ENCODE measurements at places on chromosomes 11 and 22.

DNA sequence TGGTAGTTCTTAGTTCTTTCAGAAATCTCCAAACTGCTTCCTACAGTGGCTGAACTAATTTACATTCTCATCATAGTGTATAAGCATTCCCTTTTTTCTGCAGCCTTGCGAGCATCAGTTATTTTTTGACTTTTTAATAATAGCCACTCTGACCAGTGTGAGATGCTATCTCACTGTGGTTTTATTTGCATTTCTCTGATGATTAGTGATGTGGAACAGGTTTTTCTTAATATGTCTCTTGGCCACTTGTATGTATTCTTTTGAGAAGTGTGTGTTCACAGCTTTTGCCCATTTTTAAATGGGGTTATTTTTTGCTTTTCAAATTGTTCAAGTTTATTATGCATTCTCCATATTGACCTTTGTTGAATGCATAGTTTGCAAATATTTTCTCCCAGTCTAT, 459.3 kb downstream of the NTM start:
- no peaks in the 10 kb centered on the region for H3K36me3 ChIP-seq
- no peaks in the 10 kb centered on the region for H3K4me1 ChIP-seq
- H3K4me3 ChIP-seq = no peak overlapping the region
- H3K27me3 ChIP-seq = no peaks in the 10 kb centered on the region

- no peaks in the 10 kb centered on the region for H3K4me1 ChIP-seq
- H3K4me3 ChIP-seq = no peak overlapping the region
- no peak overlapping the region for H3K27ac ChIP-seq
Measured at GRCh38 chr11:92149996-92150395, 74.6 kb upstream of the FAT3 start.

DNA sequence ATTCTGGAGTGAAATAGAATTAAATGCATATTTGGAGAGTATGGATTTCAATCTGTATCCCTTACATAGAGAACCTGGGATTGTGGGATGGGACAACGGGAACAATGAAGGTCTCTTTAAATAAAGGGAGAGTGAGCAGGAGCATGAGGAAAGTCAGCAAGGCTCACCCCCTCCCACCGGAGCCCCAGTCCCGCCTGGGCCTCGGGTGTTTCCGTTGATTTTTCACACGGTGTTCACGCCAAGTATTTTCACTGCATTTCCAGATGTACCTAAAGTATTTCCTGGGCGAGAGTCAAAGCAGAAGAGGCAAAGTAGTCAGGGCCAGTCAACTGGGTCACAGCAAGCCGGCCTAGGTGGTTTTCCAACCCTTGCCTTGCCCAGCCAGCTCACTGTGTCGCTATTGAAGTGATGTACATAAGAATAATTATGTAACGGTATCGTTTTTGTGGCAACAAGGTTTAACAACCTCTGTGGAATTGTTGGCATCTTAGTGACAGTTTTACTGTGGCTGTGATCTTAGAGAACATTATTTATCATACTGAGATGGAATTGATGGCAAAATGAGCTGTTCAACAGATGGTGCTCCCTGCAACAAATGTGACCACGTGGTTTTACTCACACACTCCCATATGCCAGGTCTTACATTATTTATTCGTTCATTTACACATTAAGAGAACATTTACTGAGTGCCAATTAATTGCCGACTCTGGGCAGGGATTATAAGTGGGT, 177.3 kb downstream of the ADAMTS15 start:
- DNase-seq = no peak
- H3K36me3 ChIP-seq = no peaks in the 10 kb centered on the region
- no peak overlapping the region for H3K4me3 ChIP-seq
- H3K27ac ChIP-seq = no peak overlapping the region
- H3K27me3 ChIP-seq = peaks cover 10% of the 10 kb centered on the region
- H3K4me1 ChIP-seq = no peaks in the 10 kb centered on the region

- peaks cover 35% of the 10 kb centered on the region for H3K4me1 ChIP-seq
- peaks cover 3% of the 10 kb centered on the region for H3K27me3 ChIP-seq
- H3K36me3 ChIP-seq = no peaks in the 10 kb centered on the region
- DNase-seq = no peak
- H3K4me3 ChIP-seq = no peak overlapping the region
- no peak overlapping the region for H3K27ac ChIP-seq
Measured at GRCh38 chr11:9605742-9606141, 32.3 kb downstream of the WEE1 start.

DNA sequence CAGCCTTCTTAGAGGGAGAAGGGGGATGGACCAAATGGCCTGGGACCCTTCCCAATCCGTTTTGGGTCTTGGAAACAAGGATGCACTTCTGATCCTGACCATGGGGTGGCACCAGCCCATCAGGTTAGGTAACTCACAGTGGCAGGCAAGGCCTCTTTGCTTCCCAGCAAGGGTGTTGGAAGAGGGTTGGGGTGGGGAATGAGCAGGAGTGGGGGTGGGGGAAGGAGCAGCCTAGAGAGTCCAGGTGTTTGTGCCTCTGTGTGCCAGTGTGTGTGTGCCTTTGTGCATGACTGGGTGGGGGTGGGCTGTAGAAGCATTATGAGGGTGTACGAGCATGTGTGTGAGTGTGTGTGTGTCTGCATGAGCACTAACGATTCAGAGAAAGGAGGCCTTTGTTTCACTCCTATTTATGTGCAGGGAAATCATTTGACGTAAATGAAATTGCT, 213.1 kb downstream of the INSC start:
- no peak overlapping the region for H3K27ac ChIP-seq
- H3K36me3 ChIP-seq = no peaks in the 10 kb centered on the region
- DNase-seq = peak; percentile 4
- no peak overlapping the region for H3K4me3 ChIP-seq
- H3K4me1 ChIP-seq = no peaks in the 10 kb centered on the region

DNA sequence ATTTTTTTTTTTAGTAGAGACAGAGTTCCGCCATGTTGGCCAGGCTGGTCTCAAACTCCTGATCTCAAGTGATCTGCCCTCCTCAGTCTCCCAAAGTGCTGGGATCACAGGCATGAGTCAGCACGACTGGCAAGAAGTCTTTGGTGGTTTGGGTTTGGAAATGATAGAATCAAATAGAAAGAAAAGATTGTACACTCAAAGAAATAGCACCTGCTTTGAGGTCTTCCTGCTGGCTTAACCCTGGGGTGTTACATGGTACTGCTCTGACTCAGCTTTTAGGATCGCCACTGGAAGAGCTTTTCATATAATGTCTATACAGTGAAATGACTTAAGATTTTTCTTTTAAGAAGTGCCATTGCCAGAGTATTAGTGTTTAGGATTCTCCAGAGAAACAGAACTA, 50.2 kb downstream of the JAM3 start:
- no peak overlapping the region for H3K27ac ChIP-seq
- H3K4me3 ChIP-seq = no peak overlapping the region
- H3K27me3 ChIP-seq = peaks cover 19% of the 10 kb centered on the region
- DNase-seq = no peak
- H3K36me3 ChIP-seq = no peaks in the 10 kb centered on the region

GRCh38 chr11:69442807-69443137, 38.7 kb upstream of the LINC01488 start:
- H3K27me3 ChIP-seq = peaks cover 24% of the 10 kb centered on the region
- H3K27ac ChIP-seq = no peak overlapping the region
- H3K4me1 ChIP-seq = peaks cover 22% of the 10 kb centered on the region
- H3K36me3 ChIP-seq = no peaks in the 10 kb centered on the region
- DNase-seq = no peak

- peaks cover 47% of the 10 kb centered on the region for H3K4me1 ChIP-seq
- DNase-seq = peak; percentile 84
- peaks cover 20% of the 10 kb centered on the region for H3K36me3 ChIP-seq
- H3K4me3 ChIP-seq = no peak overlapping the region
- no peaks in the 10 kb centered on the region for H3K27me3 ChIP-seq
Measured at GRCh38 chr22:37623075-37624016, 14.7 kb downstream of the GGA1 start.

GRCh38 chr11:30538251-30538650, 47.9 kb downstream of the MPPED2 start:
- no peaks in the 10 kb centered on the region for H3K4me1 ChIP-seq
- no peaks in the 10 kb centered on the region for H3K36me3 ChIP-seq
- no peak for DNase-seq
- no peak overlapping the region for H3K27ac ChIP-seq

- no peaks in the 10 kb centered on the region for H3K27me3 ChIP-seq
- H3K36me3 ChIP-seq = peaks cover 16% of the 10 kb centered on the region
- no peak overlapping the region for H3K27ac ChIP-seq
- peaks cover 4% of the 10 kb centered on the region for H3K4me1 ChIP-seq
- no peak for DNase-seq
- no peak overlapping the region for H3K4me3 ChIP-seq
Measured at GRCh38 chr22:49779853-49780697, 47.6 kb downstream of the BRD1 start.

GRCh38 chr11:69320756-69321741, 27.1 kb downstream of the MYEOV start:
- no peak for DNase-seq
- H3K4me1 ChIP-seq = peaks cover 22% of the 10 kb centered on the region
- no peaks in the 10 kb centered on the region for H3K27me3 ChIP-seq
- no peak overlapping the region for H3K27ac ChIP-seq
- no peaks in the 10 kb centered on the region for H3K36me3 ChIP-seq
- no peak overlapping the region for H3K4me3 ChIP-seq

DNA sequence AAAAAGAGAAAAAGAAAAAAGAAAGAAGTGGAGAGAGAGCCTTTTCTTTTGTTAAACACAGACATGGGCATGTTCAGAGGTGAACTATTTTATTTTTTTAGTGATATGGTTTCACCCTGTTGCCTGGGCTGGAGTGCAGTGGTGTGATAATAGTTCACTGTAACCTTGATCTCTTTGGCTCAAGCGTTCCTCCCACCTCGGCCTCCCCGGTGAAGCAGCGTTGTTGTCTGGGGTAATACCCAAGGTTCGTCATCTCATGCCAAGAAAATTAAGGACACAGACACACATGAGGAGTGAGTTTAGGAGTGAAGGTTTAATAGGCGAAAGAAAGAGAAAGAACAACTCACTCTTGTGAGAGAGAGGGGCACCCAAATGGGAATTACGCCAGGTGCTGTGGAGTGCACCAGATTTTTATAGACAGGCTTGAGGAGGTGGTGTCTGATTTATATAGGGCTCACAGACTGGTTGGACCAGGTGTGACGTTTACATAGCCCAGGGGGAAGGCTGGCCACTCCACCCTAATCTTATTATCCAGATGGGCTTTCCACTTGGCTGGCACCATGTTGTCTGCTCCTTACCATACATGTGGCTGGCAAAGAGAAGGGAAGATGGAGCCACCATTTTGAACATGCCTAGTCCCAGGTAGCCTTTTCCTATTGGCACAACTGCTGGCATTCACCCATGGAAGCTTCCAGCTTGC, 42.3 kb downstream of the GRAMD1B start:
- H3K4me1 ChIP-seq = no peaks in the 10 kb centered on the region
- H3K36me3 ChIP-seq = no peaks in the 10 kb centered on the region
- H3K4me3 ChIP-seq = no peak overlapping the region
- no peak for DNase-seq
- no peaks in the 10 kb centered on the region for H3K27me3 ChIP-seq

DNA sequence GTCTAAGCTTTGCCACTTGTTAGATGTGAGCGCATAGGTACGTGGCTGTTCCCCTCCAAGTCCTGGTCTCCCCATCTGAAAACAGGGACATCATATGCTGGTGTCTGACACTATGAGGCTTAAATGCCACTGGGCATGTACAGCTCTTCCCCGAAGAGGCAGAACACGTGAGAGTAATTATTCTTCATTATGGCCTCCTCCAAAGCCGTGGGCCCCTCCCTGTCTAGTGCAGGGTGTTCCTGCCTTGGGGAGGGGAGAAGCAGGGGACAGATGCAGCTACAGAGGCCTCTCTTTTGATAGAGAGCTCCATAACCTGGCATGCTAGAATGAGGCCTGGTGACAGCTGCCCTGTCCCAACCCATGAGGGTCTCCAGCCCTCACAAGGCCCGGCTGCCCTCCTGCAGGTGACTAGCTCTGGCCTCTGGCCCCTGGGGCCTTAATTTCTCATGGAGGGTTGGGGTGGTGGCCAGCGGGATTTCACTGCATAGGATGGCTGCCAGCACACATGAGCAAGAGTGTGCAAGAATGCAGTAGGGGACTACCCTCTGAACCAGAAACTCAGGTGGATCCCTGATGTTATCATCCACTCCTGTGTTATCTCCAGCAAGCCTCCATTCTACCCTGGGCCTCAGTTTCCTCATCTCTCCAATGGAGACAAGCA, 334.6 kb downstream of the MN1 start:
- no peak for DNase-seq
- no peak overlapping the region for H3K4me3 ChIP-seq
- H3K27ac ChIP-seq = no peak overlapping the region

- DNase-seq = no peak
- H3K27me3 ChIP-seq = no peaks in the 10 kb centered on the region
- H3K4me3 ChIP-seq = no peak overlapping the region
- H3K27ac ChIP-seq = no peak overlapping the region
Measured at GRCh38 chr11:95135155-95135554, 45.5 kb downstream of the ENDOD1 start.

GRCh38 chr11:113628912-113629311, 77.2 kb downstream of the TMPRSS5 start:
- H3K27ac ChIP-seq = no peak overlapping the region
- H3K4me1 ChIP-seq = no peaks in the 10 kb centered on the region
- H3K4me3 ChIP-seq = no peak overlapping the region
- H3K27me3 ChIP-seq = peaks cover 5% of the 10 kb centered on the region
- H3K36me3 ChIP-seq = no peaks in the 10 kb centered on the region

- H3K27ac ChIP-seq = no peak overlapping the region
- no peak overlapping the region for H3K4me3 ChIP-seq
- DNase-seq = no peak
- H3K36me3 ChIP-seq = no peaks in the 10 kb centered on the region
Measured at GRCh38 chr22:30881361-30882183, 87.0 kb downstream of the MORC2 start.

- no peak overlapping the region for H3K4me3 ChIP-seq
- H3K27me3 ChIP-seq = peaks cover 2% of the 10 kb centered on the region
- DNase-seq = no peak
- no peak overlapping the region for H3K27ac ChIP-seq
- H3K4me1 ChIP-seq = no peaks in the 10 kb centered on the region
- H3K36me3 ChIP-seq = no peaks in the 10 kb centered on the region
Measured at GRCh38 chr11:18225913-18226312, 10.7 kb downstream of the SAA4 start.

GRCh38 chr22:37462436-37462835, 23.7 kb downstream of the MFNG start:
- no peak overlapping the region for H3K4me3 ChIP-seq
- H3K27ac ChIP-seq = no peak overlapping the region
- H3K4me1 ChIP-seq = peaks cover 6% of the 10 kb centered on the region
- H3K36me3 ChIP-seq = peaks cover 18% of the 10 kb centered on the region

Measured in activated naive CD8-positive, alpha-beta T cell treated with anti-CD3 and anti-CD28 coated beads, Interleukin-2, amount 50 U/mL, for 24 hours (primary cell).